ENCODE measurements at places on chromosomes 3 and 15. TPM values are rescaled to one million over a fixed set of nuclear protein-coding genes. Genes with fewer than 3 reads are reported as not detected.

The TNFAIP8L3 gene
- 10.7 TPM for total RNA-seq

GRCh38 chr15:99507504-99508310 is 58.1 kb upstream of the MEF2A start:
- H3K36me3 ChIP-seq, result no peaks in the 10 kb centered on the region
- H3K27me3 ChIP-seq, result no peaks in the 10 kb centered on the region
- DNase-seq, result peak; percentile 94

DNA sequence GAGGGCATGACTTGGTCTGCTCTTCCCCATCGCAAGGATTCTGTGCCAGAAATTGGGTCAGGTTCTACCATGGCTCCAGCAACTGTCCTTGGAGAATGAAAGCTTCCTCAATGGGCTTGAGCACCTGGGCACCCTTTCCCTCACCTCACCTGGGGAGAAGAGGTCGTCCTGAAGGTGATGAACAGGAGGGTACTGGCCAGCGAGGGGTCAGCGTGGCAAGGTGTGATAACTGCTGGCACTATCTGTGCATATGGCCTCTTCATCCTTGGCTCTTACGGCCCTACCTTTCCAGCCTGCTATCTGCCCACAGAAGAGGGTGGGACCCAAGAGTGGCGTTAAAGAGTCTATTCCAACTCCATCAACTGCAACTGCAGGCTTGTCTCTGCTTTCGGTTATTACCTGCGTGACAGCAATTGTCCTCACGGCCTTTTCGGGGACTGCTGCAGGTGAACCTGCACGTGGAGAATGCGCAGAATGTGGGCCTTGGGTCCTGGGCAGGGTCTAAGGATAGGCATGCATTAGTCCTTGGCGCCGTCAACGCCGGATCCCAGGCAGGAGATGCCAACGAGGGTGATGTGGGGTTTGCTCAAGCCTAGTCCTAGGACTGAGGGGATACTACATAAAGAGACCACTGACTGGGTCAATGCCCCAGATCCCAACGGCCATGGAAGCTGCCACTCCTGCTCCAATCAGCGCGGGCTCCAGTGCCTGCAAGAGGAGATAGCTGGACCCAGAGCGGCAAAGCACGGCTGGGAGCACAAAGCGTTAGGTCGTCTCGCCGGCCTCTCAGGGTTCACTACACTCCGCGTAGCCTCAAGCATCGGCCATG is 625 bp upstream of the RBM15B start:
- peaks cover 33% of the 10 kb centered on the region for H3K36me3 ChIP-seq
- H3K27me3 ChIP-seq, result no peaks in the 10 kb centered on the region
- no peak for DNase-seq
- peaks cover 24% of the 10 kb centered on the region for H3K4me1 ChIP-seq
- peak overlapping the region; percentile 13 for H3K27ac ChIP-seq
- peak overlapping the region; percentile 39 for H3K4me3 ChIP-seq

The ISG20 gene
- 3.0 TPM for total RNA-seq

DNA sequence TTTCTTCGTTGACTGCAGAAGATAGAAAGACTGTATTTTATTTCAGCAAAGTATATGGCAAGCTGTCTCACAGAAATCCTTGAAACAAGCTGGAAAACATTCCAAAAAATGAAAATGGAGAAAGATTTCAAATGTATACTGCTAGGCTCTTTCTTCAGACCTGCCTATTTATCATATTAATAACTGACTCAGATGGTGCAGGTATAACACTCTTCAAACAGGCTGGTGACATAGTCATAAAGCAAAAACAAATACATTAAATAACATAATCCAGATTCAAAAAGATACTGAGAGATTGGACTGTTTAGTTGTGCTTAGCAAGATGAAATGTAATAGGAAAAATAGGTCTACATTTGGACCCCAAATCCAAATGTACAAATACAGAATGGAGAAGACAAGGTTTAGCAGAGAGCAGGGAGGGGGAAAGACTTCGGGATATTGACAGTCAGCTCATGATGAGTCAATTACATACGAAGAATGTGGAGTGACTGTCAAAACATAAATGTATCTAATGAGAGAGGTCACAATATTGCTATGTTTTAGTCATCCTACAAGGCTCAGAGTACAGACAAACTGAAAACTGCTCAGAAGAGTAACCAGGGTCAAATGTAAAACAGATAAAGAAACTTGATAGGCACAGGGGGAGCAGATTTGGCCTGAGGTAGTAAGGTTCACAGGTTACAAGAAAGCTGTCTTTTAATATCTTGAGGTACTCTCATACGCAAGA is 88.7 kb downstream of the DMXL2 start:
- no peak overlapping the region for H3K4me3 ChIP-seq
- H3K27me3 ChIP-seq, result no peaks in the 10 kb centered on the region
- no peaks in the 10 kb centered on the region for H3K36me3 ChIP-seq
- DNase-seq, result no peak

The GOLGA8R gene
- 1.3 TPM for total RNA-seq

DNA sequence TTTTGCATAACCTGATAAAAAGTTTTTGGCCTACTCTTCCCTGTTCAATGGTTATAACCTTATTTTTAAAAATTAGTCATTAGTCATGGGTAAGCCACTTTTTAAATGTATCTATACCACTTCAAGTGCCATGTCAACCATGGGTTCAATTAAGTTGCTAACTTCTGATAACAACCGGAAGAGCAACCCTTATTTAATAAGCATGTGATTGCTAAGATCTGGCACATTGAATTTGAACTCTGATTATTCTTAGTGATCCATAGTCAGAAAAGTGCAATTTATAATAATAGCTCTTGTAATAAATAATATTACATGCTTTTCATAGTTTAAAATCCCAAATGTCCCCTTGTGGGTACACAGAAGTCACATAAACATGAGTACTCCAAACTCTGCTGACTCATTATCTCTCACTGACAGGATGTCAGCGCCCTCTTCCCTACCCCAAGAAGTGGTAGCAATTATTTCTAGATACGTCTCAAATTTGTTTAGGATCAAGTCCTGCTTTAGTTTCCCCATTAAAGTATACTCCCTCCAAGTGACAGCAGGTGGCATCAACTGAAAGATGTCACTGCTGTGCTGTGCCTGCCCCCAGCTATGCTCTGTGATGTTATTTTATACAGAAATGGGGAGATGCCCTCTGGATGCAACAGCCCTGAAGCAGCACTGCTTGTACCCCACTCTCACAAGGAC is 18.6 kb downstream of the SAMD7 start:
- no peak overlapping the region for H3K4me3 ChIP-seq
- H3K4me1 ChIP-seq, result no peaks in the 10 kb centered on the region
- H3K27me3 ChIP-seq, result peaks cover 4% of the 10 kb centered on the region
- H3K36me3 ChIP-seq, result no peaks in the 10 kb centered on the region
- no peak overlapping the region for H3K27ac ChIP-seq

The TPRG1 gene
- total RNA-seq, result 0.99 TPM

DNA sequence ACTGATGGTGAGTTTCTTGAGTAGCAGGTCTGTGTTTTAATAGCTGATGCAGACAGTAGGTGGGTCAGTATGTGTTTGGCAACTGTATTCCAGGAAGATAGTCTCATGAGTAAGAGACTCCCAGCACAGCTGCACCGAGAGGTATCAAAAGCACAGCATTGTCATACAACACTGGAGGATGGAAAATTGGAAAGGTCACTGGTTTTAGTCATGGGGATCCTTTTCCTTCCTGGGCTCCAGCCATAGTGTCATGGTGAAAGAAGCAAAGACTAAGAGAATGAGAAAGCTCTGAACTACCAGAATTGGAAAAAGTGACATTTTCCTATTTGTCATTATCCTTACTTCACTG is 61.5 kb downstream of the P3H2 start:
- no peak for DNase-seq
- no peaks in the 10 kb centered on the region for H3K27me3 ChIP-seq
- H3K27ac ChIP-seq, result no peak overlapping the region
- no peak overlapping the region for H3K4me3 ChIP-seq
- no peaks in the 10 kb centered on the region for H3K36me3 ChIP-seq
- H3K4me1 ChIP-seq, result peaks cover 13% of the 10 kb centered on the region

GRCh38 chr15:62925875-62926274 is 116.7 kb upstream of the TPM1 start:
- H3K27ac ChIP-seq, result no peak overlapping the region
- H3K4me3 ChIP-seq, result no peak overlapping the region
- no peak for DNase-seq
- H3K27me3 ChIP-seq, result no peaks in the 10 kb centered on the region
- no peaks in the 10 kb centered on the region for H3K36me3 ChIP-seq

- H3K4me3 ChIP-seq, result no peak overlapping the region
- no peaks in the 10 kb centered on the region for H3K36me3 ChIP-seq
- H3K4me1 ChIP-seq, result no peaks in the 10 kb centered on the region
- H3K27ac ChIP-seq, result no peak overlapping the region
- no peak for DNase-seq
Measured at GRCh38 chr3:10549617-10550230, 44.3 kb upstream of the ATP2B2 start.

The TIPARP gene
- total RNA-seq, result 15.9 TPM

DNA sequence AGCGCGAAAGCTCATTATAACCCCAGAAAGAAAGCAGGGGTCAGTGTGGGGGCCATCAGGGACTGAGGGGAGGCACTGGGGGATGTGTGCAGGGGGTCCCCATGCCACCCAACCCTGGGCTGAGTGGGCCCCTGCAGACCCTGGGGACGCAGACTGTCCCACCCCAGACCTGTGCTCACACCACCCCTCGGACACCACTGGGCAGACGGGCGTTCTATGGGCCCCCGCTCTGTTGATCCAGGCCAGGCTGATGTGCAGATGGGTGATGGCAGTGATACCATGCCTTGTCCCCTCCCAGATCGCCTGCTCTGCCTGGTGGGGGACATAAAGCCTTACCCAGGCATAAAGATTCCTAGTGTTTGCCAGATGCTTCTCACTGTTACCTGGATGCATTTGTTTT is 259.7 kb upstream of the TLE3 start:
- no peaks in the 10 kb centered on the region for H3K4me1 ChIP-seq
- H3K36me3 ChIP-seq, result no peaks in the 10 kb centered on the region
- no peak overlapping the region for H3K27ac ChIP-seq
- no peak for DNase-seq
- H3K27me3 ChIP-seq, result no peaks in the 10 kb centered on the region
- H3K4me3 ChIP-seq, result no peak overlapping the region

DNA sequence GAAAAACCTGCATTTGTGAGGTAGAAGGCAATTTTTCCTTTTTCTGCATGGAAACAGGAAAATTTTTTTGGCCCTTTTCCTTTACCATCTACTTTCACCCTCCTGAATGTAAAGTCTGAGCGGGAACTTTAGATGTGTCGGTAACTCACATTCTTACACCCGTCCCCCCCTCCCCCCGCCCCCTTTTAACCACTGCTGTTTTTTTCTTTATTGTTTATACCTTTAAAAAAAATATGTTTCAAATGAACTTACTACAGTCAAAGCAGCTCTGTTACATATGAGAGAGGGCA is 487 bp upstream of the HES1 start:
- H3K27ac ChIP-seq, result peak overlapping the region; percentile 73
- peak overlapping the region; percentile 64 for H3K4me3 ChIP-seq
- H3K27me3 ChIP-seq, result peaks cover 33% of the 10 kb centered on the region

DNA sequence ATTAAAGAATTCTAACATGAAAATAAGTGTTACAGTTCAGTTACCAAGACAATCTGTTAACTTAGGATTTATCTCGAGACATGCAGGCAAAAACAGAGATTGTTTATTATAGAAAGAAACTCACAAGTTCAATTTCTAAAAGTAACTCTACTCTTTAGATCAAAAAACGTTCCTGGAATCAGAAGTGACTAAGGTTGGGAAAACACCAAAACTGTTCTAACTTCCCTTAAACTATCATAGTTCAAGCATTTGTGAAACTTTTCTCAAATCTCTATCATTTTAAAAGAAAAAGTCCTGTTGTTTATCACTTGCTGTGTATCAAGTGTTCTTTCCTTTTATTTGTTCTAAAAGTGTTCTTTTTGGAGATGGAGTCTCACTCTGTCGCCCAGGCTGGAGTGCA is 8.7 kb downstream of the WDR82 start:
- no peaks in the 10 kb centered on the region for H3K27me3 ChIP-seq
- no peak for DNase-seq
- no peak overlapping the region for H3K27ac ChIP-seq

The GOLGA6B gene
- not detected for total RNA-seq

The NR2E3 gene
- total RNA-seq, result 0.77 TPM

The ALCAM gene
- total RNA-seq, result 168 TPM

The DAPK2 gene
- 14.4 TPM for total RNA-seq

The IL17RD gene
- total RNA-seq, result 2.1 TPM

DNA sequence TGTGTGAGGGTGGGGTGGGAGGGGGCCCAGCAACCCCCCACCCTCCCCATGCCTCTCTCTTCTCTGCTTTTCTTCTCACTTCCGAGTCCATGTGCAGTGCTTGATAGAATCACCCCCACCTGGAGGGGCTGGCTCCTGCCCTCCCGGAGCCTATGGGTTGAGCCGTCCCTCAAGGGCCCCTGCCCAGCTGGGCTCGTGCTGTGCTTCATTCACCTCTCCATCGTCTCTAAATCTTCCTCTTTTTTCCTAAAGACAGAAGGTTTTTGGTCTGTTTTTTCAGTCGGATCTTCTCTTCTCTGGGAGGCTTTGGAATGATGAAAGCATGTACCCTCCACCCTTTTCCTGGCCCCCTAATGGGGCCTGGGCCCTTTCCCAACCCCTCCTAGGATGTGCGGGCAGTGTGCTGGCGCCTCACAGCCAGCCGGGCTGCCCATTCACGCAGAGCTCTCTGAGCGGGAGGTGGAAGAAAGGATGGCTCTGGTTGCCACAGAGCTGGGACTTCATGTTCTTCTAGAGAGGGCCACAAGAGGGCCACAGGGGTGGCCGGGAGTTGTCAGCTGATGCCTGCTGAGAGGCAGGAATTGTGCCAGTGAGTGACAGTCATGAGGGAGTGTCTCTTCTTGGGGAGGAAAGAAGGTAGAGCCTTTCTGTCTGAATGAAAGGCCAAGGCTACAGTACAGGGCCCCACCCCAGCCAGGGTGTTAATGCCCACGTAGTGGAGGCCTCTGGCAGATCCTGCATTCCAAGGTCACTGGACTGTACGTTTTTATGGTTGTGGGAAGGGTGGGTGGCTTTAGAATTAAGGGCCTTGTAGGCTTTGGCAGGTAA is 8.1 kb downstream of the FAM131A start:
- peak; percentile 49 for DNase-seq
- peaks cover 2% of the 10 kb centered on the region for H3K36me3 ChIP-seq
- no peak overlapping the region for H3K27ac ChIP-seq
- H3K4me1 ChIP-seq, result peaks cover 3% of the 10 kb centered on the region

GRCh38 chr15:46386356-46386755 is 751.5 kb downstream of the SQOR start:
- no peak for DNase-seq
- H3K27me3 ChIP-seq, result no peaks in the 10 kb centered on the region
- no peak overlapping the region for H3K27ac ChIP-seq
- H3K4me3 ChIP-seq, result no peak overlapping the region
- H3K4me1 ChIP-seq, result no peaks in the 10 kb centered on the region

The ZBED2 gene
- not detected for total RNA-seq

The GHRL gene
- not detected for total RNA-seq

The KIF15 gene
- total RNA-seq, result 3.8 TPM
